Neural crest cell (in vitro differentiated cells): ENCODE measurements at places on chromosomes 2 and 18. TPM values are rescaled to one million over a fixed set of nuclear protein-coding genes. Genes with fewer than 3 reads are reported as not detected.

DNA sequence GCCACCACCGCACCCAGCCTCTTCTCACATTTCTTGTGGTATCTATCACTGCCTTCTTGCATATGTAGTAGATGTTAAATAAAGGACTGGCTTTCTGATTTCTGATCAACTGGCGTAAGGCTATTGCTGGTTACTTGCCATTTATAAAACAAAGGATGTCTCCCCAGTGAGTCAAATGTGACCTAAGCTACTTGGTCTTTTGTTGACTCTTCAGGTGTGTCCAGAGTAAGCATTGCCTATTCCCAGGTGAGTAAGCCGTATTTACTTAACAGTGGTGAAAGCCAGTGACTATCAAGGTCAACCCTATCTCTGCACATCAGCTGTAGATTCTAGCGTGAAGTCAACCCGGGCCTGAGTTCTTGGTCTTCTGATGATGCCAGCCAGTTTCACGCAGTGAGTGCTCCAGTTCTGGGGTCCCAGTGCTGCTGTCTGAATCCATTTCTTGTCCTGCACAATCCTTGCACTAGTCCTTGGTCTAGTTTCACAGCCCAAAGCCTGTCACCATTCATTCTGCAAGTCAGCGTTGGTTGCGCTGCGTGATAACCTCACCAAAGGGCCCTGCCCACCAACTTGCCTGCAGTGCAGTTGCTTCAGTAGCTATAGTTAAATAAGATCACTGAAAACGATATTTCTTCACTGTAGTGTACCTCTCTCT lies 120.2 kb downstream of the GBX2 start:
- no peak for DNase-seq

- DNase-seq, result no peak
Observed at GRCh38 chr18:38047820-38048219, 482.2 kb upstream of the CELF4 start.

Gene NEMP2
- total RNA-seq, result 7.6 and 9.8 TPM in 2 replicates

Gene ABHD1
- 0.47 and 0.82 TPM in 2 replicates for total RNA-seq

GRCh38 chr2:71190656-71191569 lies 36.0 kb downstream of the PAIP2B start:
- DNase-seq, result no peak

- no peak for DNase-seq
Observed at GRCh38 chr2:179248024-179248348, 16.6 kb downstream of the SESTD1 start.

DNA sequence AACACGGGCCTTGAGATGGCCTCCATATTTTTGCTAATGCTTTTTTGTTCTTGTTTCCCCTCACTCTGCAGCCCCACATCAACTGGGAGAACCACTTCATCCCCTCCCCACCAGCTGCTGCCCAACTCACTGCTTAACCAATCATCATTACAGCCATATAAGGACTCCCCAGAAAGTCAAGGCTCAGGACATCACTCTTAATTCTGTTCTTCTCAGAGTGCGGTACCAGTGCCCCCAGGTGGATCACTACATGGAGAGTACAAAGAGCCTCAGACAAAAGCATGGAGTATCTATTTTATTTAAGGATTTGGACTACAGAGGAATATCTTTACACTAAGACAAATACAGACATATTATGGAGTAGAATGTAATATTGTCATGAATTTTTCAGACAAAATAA lies 340.6 kb downstream of the PAX3 start:
- no peak for DNase-seq

Gene G6PC2
- not detected in 2 replicates for total RNA-seq

GRCh38 chr18:10412933-10413332 lies 41.5 kb upstream of the APCDD1 start:
- no peak for DNase-seq

Gene MFSD2B
- total RNA-seq, result 0.47 and 0.61 TPM in 2 replicates

Gene DNER
- total RNA-seq, result 4.0 and 4.1 TPM in 2 replicates

Gene SPDYA
- total RNA-seq, result 1.1 and 1.3 TPM in 2 replicates

DNA sequence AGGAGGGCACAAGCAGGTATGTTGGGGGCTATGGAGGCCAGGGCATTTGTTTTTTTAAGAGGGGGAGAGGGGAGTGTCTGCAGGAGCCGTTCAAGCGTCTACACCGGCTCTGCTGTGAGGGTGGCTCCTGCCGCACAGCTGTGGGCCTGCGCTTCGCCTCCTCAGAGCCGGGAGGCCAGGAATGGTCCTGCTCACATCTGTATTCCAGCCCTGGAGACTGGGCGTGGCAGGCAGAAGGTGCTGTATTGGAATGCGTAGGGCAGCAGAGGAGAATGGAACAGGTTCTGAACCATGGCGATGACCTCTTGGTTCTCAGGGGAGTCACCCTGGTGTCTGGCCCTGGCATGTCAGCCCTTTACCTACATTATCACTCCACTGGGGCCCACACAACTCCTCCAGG lies 26.8 kb upstream of the INHBB start:
- DNase-seq, result no peak

Gene XIRP2
- total RNA-seq, result 0.05 TPM in 1 of 2 replicates, not detected in the other

Gene VWA3B
- total RNA-seq, result not detected in 2 replicates

- DNase-seq, result no peak
Observed at GRCh38 chr2:106184394-106184793, 9.7 kb downstream of the UXS1 start.

DNA sequence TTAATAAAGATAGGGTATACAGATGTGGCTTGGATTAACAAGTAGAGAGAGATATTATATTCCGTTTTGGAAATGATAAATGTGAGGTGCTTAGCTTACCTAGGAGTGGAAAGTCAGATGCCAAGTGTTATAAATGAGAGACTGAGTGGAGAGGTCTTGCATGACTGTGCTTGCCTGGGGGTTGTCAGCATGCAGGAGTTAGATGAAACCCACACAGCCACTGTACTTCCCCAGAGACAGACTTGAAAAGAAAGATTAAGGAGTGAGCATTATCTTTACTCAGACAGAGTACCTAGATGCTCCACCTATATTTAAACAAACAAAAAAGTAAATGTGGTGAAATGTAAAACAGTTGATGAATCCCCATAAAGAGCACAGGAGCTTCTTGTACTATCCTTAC lies 482.7 kb downstream of the RIT2 start:
- DNase-seq, result no peak

- DNase-seq, result no peak
Observed at GRCh38 chr18:58178511-58178910, 134.5 kb downstream of the NEDD4L start.

- no peak for DNase-seq
Observed at GRCh38 chr2:132419941-132420340, 3.3 kb downstream of the GPR39 start.

GRCh38 chr2:233349005-233349998 lies 5.0 kb upstream of the DGKD start:
- no peak for DNase-seq

GRCh38 chr2:160321006-160321405 lies 120.9 kb upstream of the ITGB6 start:
- no peak for DNase-seq

DNA sequence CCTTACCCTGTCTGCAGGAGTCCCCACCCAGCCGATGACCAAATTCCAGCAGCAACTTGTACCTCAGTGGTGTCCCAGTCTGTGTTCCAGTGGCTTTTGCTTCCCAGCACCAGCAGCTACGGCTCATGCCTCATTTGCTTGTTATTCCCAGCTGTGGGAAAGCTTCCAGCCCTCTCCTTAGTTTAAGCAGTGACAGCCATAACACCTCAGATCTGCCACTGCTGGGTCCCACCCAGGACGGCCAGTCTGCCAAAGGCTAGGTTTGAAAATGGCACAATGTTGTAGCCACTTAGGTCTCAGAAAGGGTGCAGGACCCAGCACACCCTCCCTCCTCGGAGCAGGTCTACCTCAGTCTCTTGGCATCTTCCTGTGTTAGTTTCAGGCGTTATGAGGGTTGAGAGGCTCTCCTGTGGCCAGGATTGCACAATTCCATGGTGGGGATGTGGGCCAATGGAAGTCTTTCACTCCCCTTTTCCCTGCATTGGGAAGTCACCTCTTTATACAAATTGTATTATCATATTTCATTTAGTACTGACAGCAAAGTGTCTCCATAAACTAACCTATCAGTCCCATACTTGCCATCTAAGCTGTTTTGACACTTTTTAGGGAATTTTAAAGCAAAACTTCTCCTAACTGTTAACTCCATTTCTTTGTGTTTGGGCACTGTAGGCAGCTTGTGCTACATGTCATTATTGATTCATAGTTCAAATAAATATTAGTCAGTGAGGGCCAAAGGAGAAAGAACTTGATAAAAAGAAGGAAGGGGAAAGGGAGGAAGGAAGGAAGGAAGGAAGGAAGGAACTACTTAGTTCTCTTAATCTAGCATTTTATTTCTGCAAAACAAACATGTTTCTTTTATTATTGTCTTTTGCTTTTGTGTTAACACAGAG lies 62.9 kb upstream of the FAM110C start:
- DNase-seq, result no peak

Gene RNF149
- total RNA-seq, result 27.2 and 27.4 TPM in 2 replicates

Gene NRP2
- 90.3 and 93.5 TPM in 2 replicates for total RNA-seq

- DNase-seq, result no peak
Observed at GRCh38 chr18:42401131-42401673, 446.2 kb downstream of the PIK3C3 start.

Gene CERS6
- 27.2 and 27.4 TPM in 2 replicates for total RNA-seq

DNA sequence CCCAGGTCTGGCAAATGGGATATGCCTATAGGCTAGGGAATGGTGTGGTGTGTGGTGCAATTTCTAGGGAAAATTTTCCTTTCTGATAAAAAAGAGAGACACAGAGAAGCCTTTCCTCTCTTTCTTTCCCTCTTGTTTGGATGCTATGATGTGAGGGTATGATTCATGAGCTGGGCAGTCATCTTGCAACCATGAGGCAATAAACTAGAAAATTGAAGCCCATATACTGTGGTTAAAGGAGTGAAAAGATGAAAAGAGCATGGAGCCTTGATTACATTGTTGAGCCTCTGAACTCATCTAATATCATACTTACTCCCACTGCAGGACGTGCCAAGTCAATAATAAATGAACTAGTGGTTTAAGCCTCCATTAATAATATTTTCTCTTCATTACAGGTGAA lies 215.6 kb downstream of the HAUS1 start:
- DNase-seq, result no peak

DNA sequence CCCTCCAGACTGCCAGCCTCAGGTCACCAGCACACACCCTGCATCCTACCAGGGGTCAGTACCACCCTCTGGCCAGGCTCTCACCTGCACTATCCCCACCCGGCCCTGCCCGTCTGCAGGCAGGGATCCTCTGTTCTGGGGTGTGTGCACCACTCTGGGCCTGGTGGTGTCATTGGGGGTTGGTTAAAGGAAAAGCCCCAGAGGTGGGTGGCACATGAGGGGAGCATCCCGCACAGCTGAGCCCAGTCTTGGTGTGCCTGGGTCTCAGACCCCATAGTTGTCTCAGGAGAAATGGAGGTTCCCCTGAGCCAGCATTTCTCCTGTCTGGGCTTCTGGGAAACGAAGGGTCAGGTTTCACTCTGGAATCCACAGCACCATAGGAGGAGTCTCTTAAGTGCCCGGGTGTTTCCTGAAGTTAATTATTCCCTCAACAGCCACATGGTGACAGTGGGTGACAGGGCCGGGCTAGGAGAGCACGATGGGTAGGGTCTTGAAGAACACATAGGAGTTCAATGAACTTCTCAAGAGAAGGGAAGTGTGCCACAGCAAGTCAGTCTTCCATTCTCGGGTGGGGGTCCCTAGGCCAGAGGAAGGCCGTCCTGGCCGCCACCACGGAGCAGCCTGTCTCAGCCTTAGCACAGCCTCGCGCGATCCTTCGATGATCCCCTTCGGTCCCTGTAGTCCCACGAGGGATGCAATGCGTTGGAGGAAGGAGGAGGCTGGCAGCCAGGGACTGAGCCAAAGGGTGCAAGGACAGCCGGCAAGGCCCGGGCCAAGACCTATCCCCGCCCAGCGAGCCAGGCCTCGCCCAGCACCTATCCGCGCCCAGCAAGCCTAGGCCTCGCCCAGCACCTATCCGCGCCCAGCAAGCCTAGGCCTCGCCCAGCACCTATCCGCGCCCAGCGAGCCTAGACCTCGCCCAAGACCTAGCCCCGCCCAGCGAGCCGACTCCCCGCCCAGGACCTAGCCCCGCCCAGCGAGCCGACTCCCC lies 1.1 kb upstream of the FARP2 start:
- DNase-seq, result peak; percentile 57

Gene GRP
- not detected in 2 replicates for total RNA-seq

GRCh38 chr2:8400196-8400595 lies 281.7 kb upstream of the ID2 start:
- no peak for DNase-seq
